Activated CD4-positive, CD25-positive, alpha-beta regulatory T cell treated with anti-CD3 and anti-CD28 coated beads, Interleukin-2, amount 50 U/mL, for 16 hours (primary cell): ENCODE measurements at places on chromosomes 12 and 14.

DNA sequence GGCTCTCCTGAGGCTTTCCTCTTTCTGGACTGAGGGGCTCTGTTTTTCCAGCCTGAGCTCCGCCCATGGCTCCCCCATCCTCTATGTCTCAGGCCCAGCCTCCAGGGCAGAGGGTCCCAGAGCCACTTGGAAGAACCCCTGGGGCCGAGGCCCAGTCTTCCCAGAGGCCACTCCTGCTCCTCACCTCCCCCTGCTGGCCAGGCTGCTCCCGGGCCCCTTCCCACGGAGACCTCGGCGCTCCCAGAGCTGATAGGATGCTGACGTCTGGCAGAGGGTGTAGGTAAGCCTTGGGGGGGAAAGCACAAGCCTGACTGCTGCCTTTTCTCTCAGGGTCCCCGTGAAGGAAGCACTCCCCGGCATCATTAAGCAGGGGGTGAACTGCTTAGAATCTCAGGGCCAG lies 51.4 kb downstream of the ERH start:
- DNase-seq: no peak

- no peak for DNase-seq
Measured at GRCh38 chr14:65346895-65347294, 65.6 kb upstream of the FUT8 start.

DNA sequence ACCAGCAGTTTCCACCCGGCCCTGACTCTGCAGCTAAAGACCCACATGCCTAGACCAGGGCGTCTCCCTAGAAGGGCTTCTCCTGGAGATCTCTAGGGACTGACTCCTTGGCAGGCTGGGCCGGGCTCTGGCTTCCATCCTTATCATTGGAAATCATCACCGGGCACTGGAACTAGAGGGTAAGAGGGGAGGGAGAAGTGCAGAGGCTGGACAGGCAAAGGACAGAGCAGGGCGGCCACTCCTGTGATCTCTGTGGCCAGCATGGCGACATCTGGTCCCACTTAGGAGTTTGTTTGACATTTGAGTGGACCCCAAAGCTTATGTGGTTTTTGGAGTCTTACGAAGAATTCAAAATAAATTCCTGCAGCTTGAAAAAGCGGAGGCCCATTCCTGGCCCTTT lies 7.1 kb downstream of the LTBP2 start:
- no peak for DNase-seq

- no peak for DNase-seq
Measured at GRCh38 chr14:57999471-57999870, 133.6 kb upstream of the SLC35F4 start.

DNA sequence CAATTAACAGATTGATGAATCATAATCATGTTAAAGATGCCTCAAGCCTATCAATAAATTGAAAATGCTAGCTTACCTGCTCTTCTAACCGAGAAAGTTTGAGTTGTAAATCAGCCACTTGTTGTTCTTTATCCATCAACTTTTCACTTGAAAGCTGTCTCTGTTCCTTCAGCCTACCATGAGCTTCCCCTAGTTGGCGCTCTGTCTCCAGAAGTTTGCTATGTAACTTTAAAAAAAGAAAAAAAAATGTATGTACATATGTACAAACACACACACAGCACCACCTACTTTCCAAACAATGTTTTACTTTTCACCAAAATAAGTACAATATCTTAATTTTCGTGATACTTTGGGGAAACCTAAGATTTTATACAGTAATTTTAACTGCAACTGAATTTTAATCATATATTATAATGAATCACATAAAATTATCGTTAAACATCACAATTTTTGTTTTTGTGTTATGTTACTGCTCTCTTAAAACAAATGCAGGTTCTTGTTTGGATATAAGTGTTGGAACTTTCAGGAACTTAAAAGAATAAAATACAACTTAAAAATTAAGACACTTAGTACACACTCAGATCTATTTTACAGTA lies 101.2 kb downstream of the EEA1 start:
- no peak for DNase-seq

- no peak for DNase-seq
Measured at GRCh38 chr14:61690982-61691381, 4.3 kb upstream of the HIF1A start.

- no peak for DNase-seq
Measured at GRCh38 chr12:15756822-15757221, 32.4 kb downstream of the EPS8 start.

GRCh38 chr14:29144621-29145020 lies 378.0 kb downstream of the FOXG1 start:
- DNase-seq: no peak

- DNase-seq: no peak
Measured at GRCh38 chr12:121762269-121762668, 31.2 kb downstream of the RHOF start.

GRCh38 chr12:121009741-121010140 lies 6.5 kb downstream of the C12orf43 start:
- no peak for DNase-seq

- no peak for DNase-seq
Measured at GRCh38 chr14:71076462-71077092, 169.3 kb downstream of the PCNX1 start.

DNA sequence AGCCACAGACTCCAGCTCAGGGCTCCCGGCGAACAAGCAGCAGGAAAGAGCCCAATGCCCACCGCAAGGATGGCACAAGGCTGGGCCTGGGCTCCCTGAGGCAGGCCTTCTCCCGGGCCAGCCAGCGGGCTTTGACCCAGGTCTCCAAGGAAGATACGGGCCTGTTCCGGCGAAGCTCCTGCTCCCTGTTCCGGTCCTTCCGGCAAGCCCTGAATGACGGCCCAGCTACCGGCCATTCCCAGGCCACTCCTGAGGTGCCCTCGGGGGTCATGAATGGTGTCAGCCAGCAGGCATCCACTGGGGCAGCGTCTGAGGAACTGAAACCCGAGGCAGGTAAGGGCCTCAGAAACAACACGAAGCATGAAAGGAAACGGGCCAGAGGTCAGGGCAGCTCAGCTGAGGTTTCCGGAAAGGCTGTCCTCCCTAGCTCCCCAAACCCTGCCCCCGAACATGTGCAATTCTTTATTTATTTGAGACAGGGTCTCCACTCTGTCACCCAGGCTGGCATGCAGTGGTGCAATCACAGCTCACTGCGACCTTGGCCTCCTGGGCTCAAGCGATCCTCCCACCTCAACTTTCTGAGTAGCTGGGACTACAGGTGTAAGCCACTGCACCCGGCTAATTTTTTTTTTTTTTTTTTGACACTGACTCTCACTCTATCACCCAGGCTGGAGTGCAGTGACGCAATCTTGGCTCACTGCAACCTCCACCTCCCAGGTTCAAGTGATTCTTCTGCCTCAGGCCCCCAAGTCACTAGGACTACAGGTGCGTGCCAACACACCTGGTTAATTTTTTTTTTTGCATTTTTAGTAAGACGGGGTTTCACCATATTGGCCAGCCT lies 6.0 kb downstream of the EXOC3L4 start:
- no peak for DNase-seq

DNA sequence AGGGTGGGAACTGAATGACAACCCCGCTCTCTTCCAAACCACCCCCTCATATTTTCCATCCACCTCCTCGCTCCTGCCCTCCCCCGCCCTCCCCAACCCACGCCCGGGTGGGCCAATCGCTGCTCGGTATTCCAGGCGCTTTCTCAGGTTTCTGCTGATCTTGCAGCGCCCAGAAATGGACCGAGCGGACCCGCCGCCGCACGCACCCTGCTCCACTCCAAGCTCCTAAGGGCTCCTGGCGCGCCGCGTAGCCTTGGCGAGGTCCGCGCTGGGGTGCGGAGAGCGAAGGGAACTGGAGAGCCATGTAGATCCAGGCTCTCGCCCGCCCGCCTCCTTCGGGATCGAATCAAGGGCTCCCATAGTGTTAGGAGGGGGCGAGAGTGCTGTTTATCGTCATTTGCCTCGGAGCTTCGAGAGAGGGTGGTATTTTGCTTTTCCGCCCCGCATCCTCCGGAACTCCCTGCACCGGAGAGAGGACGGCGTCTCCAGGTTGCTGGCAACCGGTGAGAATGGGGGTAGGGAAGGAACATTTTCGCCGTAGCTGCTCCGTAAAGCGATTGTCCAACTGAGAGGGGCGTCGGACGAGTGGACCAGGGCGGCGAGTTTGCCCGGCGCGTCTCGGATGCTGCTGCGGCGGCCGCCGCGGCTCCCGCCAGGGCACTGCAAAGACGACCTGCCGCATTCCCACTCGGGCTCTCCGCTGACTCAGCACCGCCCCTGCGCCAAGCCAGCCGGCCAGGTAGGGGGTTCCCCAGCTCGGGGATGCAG lies at the start of gene KCNA1:
KCNA1 (plus strand) TSS at position 172 of the 768 bp plus-strand sequence. CDS start 1,474 bp downstream, outside the sequence.
- no peak for DNase-seq

GRCh38 chr12:112833267-112833666 lies 41.7 kb downstream of the RPH3A start:
- DNase-seq: no peak

DNA sequence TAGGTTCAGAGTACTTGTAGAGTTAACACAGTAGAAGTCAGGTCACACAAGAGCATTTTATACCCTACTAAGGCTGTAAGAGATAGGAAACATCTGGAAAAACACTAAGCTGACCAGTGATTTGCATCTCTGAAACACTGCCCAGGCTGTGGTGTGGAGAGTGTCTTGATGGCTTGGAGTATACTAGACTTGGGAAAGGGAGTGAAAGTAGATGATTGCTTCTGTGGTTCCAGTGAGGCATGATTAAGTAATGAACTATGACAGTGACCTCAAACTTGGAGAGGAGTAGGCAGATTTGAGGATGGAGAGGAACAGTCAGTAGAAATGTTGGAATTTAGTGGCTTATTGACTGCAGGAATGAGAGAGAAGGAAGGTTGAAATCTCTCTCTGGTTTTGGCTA lies 201.2 kb downstream of the FLRT2 start:
- no peak for DNase-seq

DNA sequence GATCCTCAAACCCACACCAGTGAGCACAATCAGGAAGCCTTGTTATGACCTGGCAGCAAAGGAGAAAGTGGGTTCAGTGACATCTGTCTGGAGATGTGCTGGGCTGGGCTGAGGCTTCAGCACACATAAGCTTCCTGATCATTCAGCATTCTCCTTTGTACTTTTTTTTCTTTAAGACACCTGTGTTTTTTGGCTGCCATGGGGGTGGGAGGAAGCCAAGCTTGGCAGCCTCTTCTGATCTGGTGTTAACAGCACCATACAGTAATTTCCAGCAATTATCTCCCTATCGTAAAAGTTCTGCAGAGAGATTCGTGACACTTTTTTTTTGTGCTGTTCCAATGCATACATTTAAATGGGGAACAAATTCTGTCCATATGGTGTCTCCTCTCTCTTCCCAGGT lies 38.9 kb upstream of the RASSF3 start:
- DNase-seq: no peak

GRCh38 chr12:121781484-121781997 lies 11.9 kb downstream of the RHOF start:
- no peak for DNase-seq
